GM06990 (cell line): ENCODE measurements at places on chromosomes 11 and 22.

DNA sequence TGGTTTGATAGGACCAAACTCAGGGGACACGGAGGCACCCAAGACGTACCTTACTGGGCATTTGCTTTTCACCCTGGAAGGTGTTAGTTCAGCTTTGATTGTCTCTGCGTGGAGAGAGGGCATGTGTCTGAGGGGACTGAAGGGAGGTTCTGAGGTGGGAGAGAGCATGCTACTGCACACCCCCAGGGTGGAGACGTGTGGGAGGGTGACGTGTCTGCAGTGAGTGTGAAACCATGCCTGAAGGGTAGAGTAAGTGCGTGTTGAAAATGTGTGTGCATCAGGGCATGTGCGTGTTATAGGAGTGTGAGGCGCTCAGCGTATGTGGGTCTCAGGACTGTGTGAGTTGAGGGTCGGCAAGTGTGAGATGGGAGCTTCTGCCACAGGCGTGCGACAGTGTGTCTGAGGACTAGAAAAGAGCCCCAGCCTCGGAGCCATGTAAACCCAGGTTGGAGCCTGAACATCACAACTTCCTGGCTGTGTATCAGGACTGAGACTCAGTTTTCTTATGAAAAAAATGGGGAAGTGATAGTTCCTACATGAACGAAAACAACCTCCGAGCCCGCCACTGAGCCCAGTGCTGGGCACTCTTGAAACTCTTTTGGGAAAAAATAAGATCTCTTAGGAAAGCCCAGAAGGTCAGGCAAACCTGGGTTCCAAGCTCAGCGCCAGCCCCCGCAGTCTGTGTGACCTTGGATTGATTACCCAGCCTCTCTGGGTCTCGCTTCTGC, 11.8 kb upstream of the KCNJ11 start:
- DNase-seq = peak; percentile 47

GRCh38 chr11:71255800-71256479, 3.6 kb upstream of the SHANK2 start:
- DNase-seq = no peak

- DNase-seq = no peak
These were observed 1173.9 kb downstream of the LRRC4C start for GRCh38 chr11:40285558-40285957.

DNA sequence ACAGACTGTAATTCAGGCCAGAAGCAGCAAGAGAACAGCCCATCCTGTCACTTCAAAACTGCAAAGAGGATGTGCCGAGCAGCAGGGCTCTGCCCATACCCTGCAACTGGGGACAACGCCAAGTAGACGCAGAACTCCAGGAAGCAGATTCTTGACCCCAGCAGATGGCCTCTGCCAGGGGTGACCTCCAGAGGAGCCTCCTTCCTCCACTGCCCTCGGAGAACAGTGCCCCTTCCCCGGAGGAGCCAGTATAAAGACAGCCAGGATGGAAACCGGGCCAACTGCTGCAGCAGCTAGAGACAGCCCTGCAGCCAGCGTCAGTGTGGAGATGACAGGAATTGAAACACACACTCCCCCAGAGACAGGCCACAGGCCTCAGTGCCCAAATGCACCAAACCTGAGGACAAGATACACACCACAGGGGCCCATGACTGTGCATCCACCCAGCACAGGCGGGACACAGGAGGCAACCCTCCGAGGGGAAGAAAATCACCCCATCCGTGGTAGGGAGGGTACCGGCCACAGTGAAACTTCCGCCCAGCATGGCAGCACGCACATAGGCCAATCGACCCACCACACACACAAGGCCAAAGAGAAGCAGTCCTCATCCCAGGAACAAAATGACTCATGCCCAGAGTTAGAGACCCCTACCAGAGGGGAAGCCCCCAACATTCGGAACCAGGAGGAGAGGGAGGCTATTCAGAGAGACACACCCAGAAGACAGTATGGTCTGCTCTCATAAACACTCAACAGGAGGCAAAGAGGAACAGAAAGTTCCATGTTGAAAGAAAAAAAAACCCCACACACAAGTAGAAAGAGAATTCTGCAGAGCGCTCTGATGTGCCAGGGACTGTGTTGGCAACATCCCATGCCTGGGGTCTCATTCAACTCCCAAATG, 5.6 kb downstream of the AHNAK start:
- DNase-seq = peak; percentile 79

GRCh38 chr22:19522190-19522880, 1.9 kb downstream of the CLDN5 start:
- no peak for DNase-seq

DNA sequence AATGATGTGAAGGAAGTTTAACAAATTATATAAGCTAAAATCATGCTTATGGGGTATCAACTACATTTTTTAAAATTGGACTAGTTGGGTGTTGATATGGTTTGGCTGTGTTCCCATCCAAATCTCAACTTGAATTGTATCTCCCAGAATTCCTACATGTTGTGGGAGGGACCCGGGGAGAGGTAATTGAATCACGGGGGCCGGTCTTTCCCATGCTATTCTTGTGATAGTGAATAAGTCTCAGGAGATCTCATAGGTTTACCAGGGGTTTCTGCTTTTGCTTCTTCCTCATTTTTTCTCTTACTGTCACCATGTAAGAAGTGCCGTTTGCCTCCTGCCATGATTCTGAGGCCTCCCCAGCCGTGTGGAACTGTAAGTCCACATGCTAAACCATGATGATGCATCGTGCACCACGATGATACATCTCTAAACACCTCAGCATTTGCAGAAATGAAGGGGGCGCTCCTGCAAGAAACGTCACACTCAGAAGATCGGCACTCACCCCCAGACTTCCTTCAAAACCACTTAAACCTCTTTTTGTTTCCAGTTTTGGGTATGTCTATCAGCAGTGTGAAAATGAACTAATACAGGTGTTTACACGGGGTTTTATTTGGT, 340.0 kb downstream of the SHANK2 start:
- no peak for DNase-seq

DNA sequence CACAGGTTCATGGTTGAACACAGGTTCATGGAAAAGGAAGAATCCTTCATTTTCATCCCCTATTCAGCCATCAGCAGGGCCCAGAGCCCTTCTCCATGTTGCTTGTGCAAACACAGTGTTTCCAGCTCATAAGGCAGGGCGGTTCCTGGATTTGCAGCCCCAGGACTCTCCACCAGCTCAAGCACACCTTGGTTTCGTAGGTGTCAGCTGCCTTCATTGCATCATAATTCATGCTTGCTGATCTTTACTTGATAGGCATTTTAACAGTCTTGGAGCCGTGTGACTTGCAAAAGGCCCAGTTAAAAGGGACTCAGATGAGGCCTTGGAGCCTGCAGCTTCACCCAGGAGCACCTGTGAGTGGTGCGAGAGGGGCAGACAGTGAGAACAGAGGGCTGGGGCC, 318.1 kb upstream of the B3GAT1 start:
- DNase-seq = no peak

- DNase-seq = no peak
These were observed 29.3 kb upstream of the PHF21B start for GRCh38 chr22:45039133-45039532.

- DNase-seq = no peak
These were observed 26.7 kb downstream of the XRCC6 start for GRCh38 chr22:41647771-41648170.

GRCh38 chr11:60193687-60194433, 11.0 kb upstream of the MS4A6A start:
- DNase-seq = peak; percentile 83

DNA sequence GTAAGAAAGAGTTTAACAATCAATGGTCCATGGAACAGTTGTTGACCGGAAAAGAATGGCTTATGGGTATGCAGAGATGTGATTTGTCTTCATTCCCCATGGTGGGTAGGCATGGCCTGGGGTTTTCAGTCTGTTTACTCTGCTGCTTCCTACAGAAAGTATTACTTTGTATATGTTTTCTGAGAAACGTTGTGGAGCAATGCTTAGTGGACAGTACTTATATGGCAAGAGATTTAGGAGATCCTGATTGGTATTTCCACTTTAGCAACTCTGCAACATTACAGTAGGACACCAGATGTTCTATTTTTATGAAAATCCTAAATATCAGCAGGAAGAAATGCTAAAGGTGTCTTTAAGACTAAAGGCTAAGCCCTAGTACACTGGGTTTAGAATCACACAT, 309.1 kb downstream of the AASDHPPT start:
- no peak for DNase-seq

GRCh38 chr22:26045860-26046259, 123.4 kb upstream of the SEZ6L start:
- DNase-seq = no peak

DNA sequence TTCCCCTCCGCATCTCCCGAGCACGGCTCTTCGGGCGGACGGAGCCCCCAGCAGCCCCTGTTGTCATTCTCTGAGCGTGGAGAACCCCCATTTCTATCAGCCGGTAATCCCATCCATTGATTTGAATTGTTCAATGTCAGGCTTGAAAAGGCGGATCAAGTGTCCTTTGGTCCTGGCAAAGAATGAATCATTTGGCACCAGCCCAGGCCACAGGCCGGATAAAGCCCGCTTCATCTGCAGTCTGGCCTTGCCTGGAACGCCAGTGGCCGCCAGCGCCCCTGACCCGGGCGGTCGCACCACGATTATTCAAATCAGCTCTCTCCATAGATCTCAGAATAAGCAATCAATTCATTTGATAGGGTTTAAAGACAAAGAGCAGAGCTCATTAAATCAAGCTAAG, 188.9 kb downstream of the BRD1 start:
- no peak for DNase-seq
